ENCODE measurements at places on chromosomes 2 and 18.

DNA sequence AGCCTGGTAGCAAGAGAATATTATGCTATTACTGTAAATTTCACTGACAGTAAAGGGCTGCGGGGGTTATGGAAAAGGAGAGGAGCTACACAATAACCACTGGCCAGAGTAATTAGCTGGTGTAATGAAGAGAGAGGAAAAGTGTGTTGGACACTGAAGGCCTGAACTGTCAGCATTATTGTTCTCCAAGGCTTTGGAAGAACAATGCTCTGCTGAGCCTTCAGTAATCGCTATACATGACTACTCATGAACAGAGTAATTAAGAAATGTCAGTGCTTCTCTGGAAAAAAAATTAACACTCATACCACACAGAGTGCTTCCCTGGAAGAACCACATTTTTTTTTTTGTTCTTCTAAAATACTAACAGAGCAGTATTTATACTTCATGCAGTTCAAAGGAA, 931.3 kb downstream of the CPS1 start:
- DNase-seq: no peak

GRCh38 chr2:101818531-101819451, 121.3 kb downstream of the MAP4K4 start:
- DNase-seq: no peak

GRCh38 chr2:233062451-233062850, 2.3 kb downstream of the INPP5D start:
- no peak for DNase-seq

- no peak for DNase-seq
These were observed 9.6 kb downstream of the GDF7 start for GRCh38 chr2:20676353-20677215.

DNA sequence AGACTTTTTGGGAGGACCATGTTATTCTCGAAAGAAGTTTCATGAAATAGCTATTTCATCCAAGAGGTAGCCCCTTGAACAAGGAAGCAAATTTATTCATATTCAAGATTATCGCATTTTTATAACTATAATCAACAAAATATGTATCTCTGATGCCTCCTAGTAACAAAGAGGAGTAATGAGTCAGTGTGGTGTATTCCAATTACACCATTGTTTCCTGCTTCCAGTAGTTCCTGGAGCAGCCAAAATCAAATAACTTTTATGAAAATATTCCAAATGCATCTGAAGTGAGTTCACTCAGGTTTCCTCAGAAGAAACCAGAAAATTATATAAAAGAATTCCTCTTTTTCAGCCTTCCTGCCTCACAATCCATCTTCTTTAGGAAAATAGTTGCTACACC, 43.0 kb downstream of the ANKRD36B start:
- DNase-seq: no peak

- no peak for DNase-seq
These were observed 360.6 kb upstream of the TNP1 start for GRCh38 chr2:217220228-217221013.

- no peak for DNase-seq
These were observed 45.3 kb downstream of the GREB1 start for GRCh38 chr2:11578986-11579774.

DNA sequence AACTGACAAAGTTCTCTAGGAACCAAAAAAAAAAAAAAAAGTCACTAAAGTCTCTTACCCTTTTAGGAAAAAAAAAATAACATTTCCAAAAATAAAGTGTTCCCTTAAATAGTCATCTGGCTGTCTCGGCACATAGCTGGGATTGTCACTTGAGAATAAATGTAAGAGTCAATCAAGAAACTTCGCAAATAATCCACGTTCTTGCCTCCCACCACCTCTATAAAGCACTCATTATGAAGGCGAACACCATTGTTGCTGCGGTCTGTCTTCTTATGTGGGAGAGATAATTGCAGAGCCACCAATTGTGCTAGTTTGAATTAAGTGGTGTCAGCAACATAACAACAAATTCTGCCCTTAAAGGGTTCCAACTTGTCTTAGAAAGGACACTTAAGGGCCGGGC, 163.7 kb downstream of the FBXO15 start:
- no peak for DNase-seq

DNA sequence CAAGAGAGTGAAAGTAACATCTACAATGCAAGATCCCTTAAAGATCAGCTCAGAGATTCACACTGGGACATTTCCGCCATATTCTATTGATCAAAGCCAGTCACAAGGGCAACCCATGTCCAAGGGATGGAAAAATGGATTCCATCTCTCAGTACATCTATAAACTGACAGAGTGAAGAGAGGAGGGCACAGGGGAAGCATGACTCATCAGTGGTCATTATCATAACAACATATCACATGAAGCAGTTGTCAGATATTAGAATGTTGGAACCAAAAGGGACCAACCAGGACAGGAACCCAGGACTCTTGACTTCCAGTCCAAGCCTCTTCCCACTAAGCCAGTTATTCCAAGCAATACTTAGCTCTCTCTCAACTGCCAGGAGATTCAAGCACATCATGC, 54.9 kb upstream of the IGFBP2 start:
- DNase-seq: no peak

- no peak for DNase-seq
These were observed 106.8 kb upstream of the ZFP36L2 start for GRCh38 chr2:43333101-43333655.

GRCh38 chr18:10514601-10515000, 11.2 kb upstream of the NAPG start:
- DNase-seq: no peak

DNA sequence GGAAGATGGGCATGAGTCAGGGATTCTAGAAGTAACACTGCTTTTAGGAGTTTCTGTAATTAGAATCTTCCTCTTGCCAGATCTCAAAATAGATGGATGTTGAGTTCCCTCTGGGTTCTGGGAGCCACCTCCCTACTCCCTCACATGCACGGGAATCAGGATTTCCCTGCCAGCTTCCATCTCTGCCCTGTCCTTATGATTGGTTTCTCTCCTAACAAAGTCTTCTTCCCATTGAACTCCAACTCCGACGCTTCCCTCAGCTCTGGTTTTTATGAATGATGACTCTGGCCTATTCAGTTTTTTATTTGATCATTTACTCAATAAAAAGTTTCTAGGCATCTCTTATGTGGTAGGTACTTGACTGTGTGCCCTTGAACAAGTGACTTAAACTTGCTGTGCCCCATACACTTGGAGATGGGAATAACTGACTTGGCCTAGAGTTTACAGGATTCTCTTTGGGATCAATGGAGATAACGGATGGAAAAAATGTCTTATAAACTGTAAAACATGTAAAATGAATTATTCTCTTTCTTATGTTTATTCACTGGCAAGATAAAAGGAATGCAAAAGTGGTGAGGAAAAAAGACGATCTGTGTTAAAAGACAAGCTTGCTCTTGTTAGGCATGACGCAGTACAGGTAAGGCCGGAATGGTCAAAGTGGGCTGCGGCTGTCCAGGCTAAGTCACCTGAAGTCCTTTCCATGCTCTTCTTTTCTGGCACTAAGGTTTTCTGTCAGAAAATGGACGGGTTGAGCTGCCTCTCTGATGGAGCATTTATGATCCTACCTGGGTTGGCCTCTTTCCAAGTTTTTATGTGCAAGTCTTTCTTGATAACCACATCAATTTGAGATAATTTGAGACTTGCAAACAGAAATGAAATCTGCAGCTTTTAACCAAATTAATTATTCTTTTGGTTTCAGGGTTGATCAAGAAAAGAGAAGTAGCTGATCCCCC, 199.6 kb downstream of the MYCN start:
- DNase-seq: no peak

DNA sequence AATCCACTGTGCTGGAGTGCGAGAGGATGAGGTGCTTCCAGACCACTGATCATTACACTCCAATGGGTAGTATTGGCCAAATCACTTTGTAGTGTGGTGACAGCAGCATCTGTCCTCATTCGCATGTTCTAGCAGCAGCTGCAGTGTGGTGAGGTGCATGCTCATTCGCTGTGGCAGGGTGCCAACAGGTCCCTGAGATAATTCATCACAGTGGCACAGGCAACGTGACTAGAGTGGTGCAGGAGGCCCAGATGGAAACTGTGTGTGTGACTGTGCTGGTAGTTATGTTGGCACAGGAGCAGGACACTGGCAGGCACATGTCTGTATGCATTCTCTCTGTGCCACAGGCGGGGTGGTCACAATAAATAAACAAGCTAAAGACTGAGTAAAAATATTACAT, 329.5 kb upstream of the SYT4 start:
- DNase-seq: no peak

DNA sequence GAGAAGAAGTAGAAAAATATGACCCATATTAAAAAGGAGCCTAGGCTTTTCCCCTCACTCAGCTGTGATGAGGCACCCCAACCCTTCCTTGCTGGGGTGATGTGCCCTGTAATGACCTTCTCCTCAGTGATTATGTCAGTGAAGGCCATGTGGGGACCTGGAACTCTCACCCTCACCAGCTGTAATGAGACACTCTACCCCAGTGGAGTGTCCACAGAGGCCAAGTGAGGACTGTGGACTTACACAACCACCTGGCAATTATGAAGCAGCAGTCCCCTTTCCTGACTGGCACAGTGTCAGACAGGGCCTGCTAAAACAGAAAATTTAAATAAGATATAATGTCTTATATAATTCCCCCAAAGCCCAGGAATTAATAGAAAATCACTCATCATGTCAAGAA, 54.2 kb downstream of the SEMA4F start:
- DNase-seq: no peak

- DNase-seq: no peak
These were observed 74.6 kb downstream of the DCDC2C start for GRCh38 chr2:3777966-3778365.

GRCh38 chr2:40625849-40626248, 174.0 kb upstream of the SLC8A1 start:
- DNase-seq: no peak

DNA sequence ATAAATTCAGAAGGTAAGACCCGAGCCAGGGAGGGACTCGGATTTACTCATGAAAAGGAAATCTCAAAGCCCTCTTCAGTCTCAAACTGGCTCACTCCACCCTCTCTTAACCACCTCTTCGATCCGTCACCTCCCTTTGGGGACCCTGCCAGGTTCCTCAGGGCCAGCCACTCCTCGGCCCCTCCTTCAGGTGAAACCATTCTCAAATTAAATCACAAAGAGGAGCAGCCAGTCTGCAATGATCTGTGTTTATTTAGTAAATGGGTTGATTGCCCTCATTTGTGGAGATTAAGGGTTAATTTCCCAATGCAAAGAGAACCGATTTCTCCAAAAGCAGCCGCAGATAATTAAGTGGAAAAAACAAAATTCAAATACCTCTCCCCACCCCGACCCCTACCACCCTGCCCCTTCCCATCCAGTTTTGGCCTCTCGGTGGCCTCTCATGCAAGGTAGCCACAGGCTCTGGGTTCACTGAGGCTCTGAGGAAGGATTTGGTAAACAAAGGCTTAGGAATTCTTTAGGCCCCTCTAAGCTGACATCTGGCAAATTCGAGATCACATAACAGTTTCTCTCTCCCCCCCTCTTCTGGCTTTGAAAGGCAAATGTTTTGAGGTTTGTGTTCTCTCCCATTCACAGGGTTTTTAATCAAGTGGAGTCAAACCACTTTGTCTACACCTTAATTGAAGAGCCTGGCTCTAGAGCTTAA, 10.3 kb upstream of the FZD7 start:
- DNase-seq: no peak

GRCh38 chr2:105287692-105288091, 41.8 kb downstream of the TGFBRAP1 start:
- DNase-seq: no peak

DNA sequence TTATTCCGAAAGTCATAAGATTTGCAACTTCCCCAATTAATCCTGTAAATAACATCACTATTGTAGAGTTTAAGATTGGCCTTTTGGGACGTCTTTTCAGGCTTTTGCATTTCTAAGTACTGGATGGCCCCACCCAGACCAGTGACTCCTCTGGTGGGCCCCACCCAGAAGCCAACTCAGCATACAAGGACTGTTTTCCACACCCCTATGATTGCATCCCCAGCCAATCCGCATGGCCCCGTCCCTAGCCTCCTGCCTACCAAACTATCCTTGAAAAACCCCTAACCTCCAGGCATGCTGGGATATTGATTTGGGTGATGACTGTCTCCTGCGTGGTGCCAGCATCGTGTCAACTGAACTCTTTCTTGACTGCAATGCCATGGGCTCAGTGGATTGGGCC, 24.5 kb upstream of the TGIF1 start:
- no peak for DNase-seq

DNA sequence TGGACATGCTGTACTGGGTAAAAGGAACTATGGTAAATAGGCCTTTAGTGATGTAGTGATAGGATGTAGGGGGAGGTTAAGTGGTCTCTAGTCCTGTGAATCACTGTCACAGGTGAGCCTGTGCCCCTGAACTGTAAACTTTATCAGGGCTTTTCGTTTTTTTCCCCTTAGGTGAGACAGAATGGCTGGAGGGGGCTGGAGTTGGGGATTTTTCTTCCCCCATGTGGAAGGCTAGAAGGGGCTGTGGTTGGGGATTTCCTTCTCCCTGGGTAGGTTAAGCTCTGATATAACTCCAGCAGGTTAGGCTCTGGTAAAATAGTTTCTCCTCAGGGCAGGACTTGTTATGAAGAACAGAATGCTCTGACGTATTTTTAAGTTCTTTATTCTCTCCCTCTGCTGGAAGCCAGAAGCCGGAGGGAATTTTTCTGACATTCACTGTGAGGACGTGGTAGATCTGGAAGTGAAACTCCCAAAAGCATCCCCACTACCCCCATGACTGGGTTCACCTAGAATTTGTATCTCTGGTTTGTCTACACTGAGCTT, 28.5 kb downstream of the PIKFYVE start:
- DNase-seq: no peak

GRCh38 chr2:229348128-229348527, 77.0 kb upstream of the PID1 start:
- DNase-seq: no peak

GRCh38 chr2:230267556-230267955, 42.0 kb downstream of the SP140 start:
- no peak for DNase-seq

DNA sequence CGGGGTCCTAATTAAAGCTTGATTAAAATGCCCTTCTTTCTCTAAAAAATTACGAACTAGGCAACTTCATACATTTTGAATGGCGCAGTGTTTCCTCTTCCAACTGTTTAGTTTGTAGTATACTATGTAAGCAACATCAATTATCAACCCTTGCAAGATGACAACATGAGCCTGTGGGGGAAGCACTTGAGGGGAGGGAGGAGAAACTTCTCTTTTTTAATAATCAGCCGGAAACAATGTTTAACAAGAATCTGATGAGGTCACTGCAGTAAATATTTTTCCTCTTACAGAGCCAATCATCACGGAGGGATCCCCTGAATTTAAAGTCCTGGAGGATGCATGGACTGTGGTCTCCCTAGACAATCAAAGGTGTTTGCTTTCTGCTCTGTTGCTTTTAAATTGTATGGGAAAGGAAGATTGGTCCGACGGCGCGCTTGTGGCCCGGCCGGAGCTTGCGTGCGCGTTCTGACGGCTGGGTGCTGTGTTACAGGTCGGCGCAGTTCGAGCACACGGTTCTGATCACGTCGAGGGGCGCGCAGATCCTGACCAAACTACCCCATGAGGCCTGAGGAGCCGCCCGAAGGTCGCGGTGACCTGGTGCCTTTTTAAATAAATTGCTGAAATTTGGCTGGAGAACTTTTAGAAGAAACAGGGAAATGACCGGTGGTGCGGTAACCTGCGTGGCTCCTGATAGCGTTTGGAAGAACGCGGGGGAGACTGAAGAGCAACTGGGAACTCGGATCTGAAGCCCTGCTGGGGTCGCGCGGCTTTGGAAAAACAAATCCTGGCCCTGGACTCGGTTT, 5.3 kb upstream of the DLX1 start:
- DNase-seq: no peak

GRCh38 chr2:15181092-15181745, 379.9 kb downstream of the NBAS start:
- DNase-seq: no peak

Data from NCI-H1417 treated with DMSO at 0.1 percent for 48 hours (cell line).